ENCODE measurements at places on chromosomes 4 and X.
A peak's percentile ranks its signal among the peaks of the same experiment; 100 is the strongest.

GRCh38 chr4:46900082-46900481 is 9.0 kb downstream of the COX7B2 start:
- DNase-seq, result no peak

DNA sequence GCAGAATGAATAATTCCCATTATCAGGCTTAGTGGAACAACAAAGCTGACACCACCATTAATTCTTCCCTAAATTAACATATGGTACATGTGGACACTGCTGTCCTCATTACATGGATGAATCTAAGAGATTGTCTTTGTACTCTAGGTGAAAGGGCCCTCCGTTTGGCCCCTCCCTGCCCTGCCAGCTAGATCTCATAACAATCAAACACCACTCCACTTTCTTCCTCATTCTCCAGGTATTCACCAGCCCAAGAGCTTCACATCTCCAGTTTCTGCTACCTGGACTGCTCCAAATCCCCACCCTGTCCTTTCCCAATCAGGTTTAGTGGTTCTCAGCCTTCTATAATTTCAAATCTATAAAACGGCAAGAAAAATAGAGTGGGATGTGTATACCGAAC is 3.8 kb downstream of the HSD17B11 start:
- no peak for DNase-seq

GRCh38 chrX:69238114-69238886 is 73.0 kb upstream of the PJA1 start:
- peak; percentile 70 for DNase-seq

- DNase-seq, result no peak
Observed at GRCh38 chrX:153966841-153967535, 4.6 kb downstream of the HCFC1 start.

DNA sequence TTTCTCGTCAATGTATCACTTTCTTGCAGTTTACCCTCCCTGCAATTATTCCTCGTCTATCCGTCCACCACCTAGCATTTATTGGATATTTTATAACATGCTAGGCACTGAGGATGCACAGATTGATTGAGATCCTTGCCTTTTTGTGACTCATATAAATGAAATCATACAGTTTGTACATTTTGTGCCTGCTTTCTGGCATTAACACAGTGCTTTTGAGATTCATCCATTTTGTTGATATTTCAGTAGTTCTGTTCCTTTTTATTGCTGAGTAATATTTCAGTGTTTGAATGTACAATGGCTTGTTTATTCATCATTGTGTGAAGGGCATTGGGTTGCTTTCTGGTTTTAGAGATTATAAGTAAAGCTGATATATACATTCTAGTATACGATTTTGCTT is 841 bp downstream of the TBC1D19 start:
- no peak for DNase-seq

DNA sequence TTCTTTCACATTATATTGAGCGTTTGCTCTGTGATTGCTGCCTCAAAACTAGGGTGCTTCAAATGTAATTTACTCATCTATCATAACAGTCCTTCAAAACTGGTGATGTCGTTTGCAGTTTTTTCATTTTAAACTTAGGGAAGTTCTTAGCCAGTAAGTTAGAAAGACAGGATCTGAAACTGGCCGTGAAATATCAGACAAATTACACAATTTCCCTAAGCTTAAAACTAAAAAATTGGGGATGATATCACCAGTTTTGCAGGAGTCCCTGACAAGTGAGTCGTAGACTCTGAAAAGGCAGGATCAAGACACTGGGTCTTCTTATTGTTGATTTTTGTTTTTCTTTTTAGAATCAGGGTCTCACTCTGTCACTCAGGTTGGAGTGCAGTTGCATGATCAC is 44.8 kb downstream of the MOB1B start:
- no peak for DNase-seq

DNA sequence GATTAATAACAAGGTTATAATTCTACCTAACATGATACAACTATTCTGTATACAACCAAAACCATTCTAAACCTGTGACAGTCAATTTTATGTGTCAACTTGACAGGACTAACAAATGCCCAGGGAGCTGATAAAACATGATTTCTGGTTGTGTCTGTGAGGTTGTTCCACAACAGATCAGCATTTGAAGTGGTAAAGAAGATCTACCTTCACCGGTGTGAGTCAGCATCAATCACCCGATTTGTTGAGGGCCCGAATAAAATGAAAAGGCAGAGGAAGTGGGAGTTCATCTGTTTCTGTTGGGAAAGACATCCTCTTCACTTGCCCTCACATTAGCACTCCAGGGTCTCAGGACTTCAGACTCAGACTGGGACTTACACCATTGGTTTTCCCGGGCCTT is 187.9 kb downstream of the MAB21L2 start:
- DNase-seq, result no peak

GRCh38 chrX:46551494-46552128 is 6.4 kb upstream of the ZNF674 start:
- no peak for DNase-seq

Data from dorsolateral prefrontal cortex (tissue), 122 donors.